ENCODE measurements at places on chromosomes 13 and 19. TPM values are rescaled to one million over a fixed set of nuclear protein-coding genes. Genes with fewer than 3 reads are reported as not detected.

GNG8 gene
- total RNA-seq = not detected

GRCh38 chr13:106424805-106425204, 110.7 kb downstream of the EFNB2 start:
- DNase-seq = no peak

DNA sequence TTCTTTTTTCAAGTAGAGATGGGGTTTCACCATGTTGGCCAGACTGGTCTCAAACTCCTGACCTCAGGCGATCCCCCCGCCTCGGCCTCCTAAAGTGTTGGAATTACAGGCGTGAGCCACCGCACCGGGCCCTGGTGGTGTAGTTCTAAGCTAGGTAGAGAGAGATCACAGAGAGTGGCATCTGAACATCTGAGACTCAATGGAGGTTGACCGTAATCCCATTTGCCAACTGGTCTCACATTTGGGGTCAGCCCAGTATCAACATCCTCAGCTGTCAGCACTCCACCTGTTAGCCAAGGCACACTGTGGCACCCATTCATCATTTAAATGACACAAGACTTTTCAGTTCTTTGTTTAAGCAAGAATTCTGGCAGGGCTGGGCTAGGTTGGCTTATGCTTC, 8.1 kb downstream of the SELENOW start:
- no peak for DNase-seq

GRCh38 chr19:49564616-49565045, 15.7 kb downstream of the NOSIP start:
- DNase-seq = no peak

RASL11A gene
- total RNA-seq = 2.0 TPM

- no peak for DNase-seq
Measured at GRCh38 chr13:37775871-37776270, 93.7 kb downstream of the TRPC4 start.

DNA sequence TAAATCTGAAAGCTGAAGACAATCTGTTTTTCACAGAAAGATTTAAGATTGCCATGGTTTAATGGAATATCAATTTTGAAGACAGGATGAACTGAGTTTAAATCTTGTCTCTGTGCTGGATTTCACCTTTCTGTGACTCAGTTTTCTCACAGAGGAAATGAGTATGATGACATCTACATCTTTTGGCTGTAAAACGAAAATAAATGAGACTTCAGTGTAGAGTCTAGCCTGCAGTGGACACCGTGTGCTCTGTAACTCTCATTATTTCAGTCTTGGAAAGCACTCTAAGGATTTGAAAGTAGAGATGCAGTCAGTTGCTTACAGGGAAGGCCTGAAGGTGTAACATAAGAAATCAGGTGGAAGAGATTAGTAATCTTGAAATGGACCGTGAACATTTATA, 150.4 kb downstream of the NALCN start:
- no peak for DNase-seq

- no peak for DNase-seq
Measured at GRCh38 chr19:31118986-31119385, 230.2 kb downstream of the TSHZ3 start.

MISP gene
- total RNA-seq = 0.41 TPM

- peak; percentile 73 for DNase-seq
Measured at GRCh38 chr19:37304190-37304883, 66.6 kb upstream of the ZNF527 start.

ACP5 gene
- total RNA-seq = 0.41 TPM

- DNase-seq = no peak
Measured at GRCh38 chr19:4576016-4576933, 16.8 kb upstream of the SEMA6B start.

DNA sequence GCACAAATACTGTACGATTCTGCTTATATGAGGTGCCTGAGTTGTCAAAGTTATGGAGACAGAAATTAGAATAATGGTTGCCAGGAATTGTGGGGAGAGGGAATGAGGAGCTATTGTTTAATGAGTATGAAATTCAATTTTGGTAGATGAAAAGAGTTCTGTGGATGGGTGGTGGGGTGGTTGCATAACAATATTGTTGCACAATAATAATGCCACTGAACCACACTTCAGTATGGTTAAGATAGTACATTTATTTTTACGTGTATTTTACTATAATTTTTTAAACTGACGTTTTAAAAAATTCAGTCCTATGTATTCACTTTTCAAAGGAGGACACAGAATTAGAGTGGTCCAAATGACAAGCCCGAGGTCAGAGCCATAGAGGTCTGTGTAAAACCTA, 1.8 kb upstream of the OXGR1 start:
- DNase-seq = no peak

DNA sequence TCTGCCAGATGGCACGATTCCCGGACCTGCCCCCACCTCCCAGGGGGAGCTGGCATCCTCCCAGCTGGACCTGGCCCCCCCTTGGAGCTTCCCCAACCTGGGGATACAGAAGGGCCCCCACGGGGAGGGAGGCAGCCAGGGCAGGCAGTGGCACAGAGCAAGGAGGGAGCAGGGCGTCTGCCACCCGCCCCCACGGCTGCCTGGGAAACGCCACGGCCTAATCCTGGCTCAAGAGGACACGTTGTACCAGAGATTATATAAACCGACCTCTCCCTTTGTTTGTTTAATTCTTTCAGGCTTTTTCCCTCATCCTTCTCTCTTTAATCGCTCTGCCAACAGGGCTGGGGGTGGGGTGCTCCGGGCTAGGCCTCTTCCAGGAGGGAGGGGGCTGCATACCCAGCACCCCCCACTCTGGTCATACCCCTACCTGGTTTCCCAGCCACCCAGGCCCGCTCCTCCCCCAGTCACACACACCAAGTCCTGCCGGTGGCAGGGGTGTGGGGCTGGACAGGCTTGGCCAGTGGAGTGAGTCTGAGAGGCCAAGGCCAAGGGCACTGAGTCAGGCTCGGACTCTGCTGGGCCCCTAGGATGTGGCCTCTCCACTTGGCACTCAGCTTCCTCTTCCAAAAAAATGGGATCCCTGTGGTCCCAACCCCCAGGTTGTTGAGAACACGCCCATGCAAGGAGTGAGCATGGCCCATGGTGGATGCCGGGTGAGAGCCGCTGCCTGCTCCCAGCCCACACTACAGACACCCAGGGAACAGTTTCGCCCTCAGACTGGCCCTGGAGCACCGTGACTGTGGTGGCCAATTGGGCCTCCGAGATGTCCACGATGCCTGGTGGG, 29.5 kb upstream of the NFIC start:
- DNase-seq = peak; percentile 69

- no peak for DNase-seq
Measured at GRCh38 chr19:5261156-5261890, 79.3 kb downstream of the PTPRS start.

NKG7 gene
- total RNA-seq = not detected

AZU1 gene
- 0.41 TPM for total RNA-seq

GRCh38 chr19:1004803-1005664, 4.8 kb downstream of the GRIN3B start:
- no peak for DNase-seq

DNA sequence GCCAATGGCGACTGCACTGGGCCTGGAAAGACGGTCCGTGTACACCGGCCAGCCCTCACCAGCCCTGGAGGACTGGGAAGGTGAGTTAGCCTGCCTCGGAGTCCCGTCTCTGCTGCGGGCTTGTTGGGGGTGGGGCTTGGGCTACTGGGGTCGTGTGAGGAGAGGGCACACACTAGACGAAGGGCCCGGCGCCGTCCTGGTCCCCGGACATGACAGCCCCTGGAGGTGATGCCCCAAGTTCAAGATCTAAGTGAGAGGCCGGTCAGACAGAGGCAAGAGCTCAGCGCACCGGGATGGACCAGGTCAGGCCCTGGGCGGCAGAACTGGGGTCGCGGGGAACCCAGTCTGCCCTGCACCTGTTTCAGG, 1.6 kb downstream of the CILP2 start:
- DNase-seq = no peak

ZNF763 gene
- total RNA-seq = 4.5 TPM

GRCh38 chr19:49432141-49433073, 7.2 kb downstream of the GFY start:
- no peak for DNase-seq

- no peak for DNase-seq
Measured at GRCh38 chr13:75091718-75092117, 390.3 kb downstream of the TBC1D4 start.

KASH5 gene
- not detected for total RNA-seq

RAB3A gene
- total RNA-seq = 42.0 TPM

Measured in frontal cortex (tissue), 4 donors.